ENCODE measurements at places on chromosomes 1 and 21. TPM values are rescaled to one million over a fixed set of nuclear protein-coding genes. Genes with fewer than 3 reads are reported as not detected.

- DNase-seq, result no peak
These were observed 451.5 kb upstream of the ADAMTS5 start for GRCh38 chr21:27418346-27418745.

- no peak for DNase-seq
These were observed 81.2 kb upstream of the F3 start for GRCh38 chr1:94622757-94623156.

Gene AJAP1
- 0.18 TPM for total RNA-seq

GRCh38 chr1:230693221-230693620, 20.7 kb downstream of the AGT start:
- DNase-seq, result no peak

- DNase-seq, result no peak
These were observed 15.9 kb upstream of the OSBPL9 start for GRCh38 chr1:51600965-51601364.

Gene LIN9
- total RNA-seq, result 4.7 TPM

Gene ZNF326
- total RNA-seq, result 10.8 TPM

DNA sequence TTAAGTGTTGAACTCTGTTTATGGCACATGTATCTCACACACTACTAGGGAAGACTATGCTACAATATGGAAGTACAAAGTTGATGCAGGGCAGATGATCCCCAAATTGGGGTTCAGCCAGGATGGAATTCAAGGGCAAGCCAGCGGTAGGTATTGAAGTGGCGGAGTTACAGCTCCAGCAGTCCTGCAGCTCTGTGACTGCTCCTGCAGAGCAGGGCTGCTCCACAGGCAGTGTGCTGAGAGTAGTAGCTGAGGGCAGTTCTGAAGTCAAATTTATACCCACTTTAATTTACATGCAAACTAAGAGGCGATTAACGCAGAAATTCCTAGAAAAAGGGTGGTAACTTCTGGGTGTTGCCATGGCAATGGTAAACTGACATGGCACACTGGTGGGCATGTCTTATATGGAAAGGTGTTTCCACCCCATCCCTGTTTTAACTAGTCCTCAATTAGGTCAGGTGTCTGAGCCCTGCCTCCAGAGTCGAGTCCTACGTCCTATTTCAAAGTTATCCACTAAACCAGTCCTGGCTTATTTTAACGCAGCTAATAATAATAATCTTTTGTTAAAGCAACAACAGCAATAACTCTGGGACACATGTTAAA, 20.6 kb upstream of the CENPF start:
- no peak for DNase-seq

DNA sequence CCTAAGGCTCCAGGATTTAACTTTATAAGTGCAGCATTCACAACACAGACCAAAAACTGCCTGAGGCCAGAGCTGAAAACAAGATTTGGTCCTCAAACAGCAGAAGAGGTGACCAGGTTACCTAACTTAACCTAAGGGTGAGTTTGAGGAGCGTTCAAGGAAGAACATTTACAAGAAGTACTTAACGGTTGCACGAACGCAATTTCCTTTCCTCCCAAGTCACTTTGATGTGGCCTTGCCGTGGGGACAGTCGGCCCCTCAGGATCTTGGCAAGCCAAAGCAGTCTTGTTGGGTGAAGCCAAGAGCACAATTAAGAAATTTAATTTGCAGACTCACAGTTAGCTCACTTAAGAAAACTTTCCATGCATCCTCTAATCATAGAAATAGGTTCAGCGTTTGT, 202.6 kb upstream of the COA6 start:
- DNase-seq, result no peak

DNA sequence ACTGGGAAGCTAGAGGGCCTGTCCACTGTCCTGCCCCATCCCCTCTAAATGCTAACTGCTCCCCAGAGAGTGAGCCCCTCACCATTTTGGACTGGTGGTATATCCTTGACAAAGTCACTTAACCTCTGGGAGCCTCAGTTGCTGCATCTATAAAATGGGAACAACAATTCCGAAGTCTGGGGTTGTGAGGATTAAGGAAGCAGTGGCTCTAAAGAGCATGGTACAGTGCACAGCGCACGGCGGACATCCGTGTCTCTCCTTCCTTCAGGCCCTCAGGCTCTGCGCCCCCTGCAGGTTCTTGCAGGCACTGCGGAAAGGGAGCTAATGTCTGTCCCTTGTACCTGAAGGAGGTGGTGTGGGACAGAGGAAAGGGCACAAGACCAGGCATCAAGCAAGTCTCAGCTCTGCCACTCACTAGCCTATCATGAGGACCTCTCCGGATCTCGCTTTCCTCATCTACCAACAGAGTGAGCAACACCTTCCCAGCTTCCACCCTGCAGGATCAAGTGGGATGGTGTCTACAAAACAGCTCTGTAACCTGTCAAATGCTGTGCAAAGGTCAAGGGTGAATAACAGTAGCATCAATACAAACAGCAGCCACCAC, 20.1 kb downstream of the ECE1 start:
- peak; percentile 44 for DNase-seq

Gene ARHGEF16
- 0.71 TPM for total RNA-seq

DNA sequence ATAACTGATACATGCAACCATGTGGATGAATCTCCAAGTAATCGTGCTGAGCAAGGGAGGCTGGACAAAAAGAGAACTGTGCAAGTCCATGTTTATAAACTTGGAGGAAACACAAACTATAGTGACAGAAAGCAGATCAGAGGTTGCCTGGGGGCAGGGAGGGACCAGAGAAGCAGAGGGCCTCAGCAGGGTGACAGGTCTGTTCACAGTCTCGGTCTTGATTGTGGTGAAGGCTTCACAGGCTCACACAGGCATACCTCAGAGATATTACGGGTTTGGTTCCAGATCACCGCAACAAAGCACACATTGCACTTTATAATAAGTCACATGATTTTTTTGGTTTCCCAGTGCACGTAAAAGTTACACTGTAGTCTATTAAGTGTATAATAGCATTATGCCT, 28.5 kb downstream of the ACOT7 start:
- no peak for DNase-seq

GRCh38 chr1:44371206-44371605, 16.1 kb upstream of the ERI3 start:
- no peak for DNase-seq

GRCh38 chr21:34803782-34804370, 135.1 kb downstream of the CLIC6 start:
- DNase-seq, result no peak

Gene CFHR5
- not detected for total RNA-seq

Gene UMODL1
- not detected for total RNA-seq

Gene OR10Z1
- total RNA-seq, result not detected

Gene TRPM2
- 0.46 TPM for total RNA-seq

GRCh38 chr1:43425045-43425444, 28.7 kb downstream of the HYI start:
- no peak for DNase-seq

DNA sequence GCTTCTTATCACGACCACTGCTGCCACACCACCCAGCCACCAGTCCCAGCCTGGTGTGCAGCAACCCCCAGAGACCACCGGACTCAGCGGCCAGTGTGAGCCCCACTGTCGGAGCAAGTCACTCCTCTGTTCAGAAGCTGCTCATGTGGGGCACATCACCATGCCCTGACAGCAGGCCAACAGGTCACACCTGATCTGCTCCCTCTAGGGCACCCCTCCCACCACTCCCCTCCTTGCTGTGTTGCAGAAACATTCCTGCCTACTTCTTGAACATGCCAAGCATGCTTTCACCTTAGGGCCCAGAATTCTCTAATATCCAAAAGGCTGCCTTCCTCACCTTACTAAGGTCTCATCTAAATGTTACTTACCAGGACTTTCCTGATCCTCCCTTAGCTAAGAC, 146.5 kb downstream of the SLC45A1 start:
- no peak for DNase-seq

GRCh38 chr1:111538343-111539025, 35.1 kb upstream of the ADORA3 start:
- no peak for DNase-seq

- no peak for DNase-seq
These were observed 59.5 kb downstream of the CNIH3 start for GRCh38 chr1:224675590-224675989.

DNA sequence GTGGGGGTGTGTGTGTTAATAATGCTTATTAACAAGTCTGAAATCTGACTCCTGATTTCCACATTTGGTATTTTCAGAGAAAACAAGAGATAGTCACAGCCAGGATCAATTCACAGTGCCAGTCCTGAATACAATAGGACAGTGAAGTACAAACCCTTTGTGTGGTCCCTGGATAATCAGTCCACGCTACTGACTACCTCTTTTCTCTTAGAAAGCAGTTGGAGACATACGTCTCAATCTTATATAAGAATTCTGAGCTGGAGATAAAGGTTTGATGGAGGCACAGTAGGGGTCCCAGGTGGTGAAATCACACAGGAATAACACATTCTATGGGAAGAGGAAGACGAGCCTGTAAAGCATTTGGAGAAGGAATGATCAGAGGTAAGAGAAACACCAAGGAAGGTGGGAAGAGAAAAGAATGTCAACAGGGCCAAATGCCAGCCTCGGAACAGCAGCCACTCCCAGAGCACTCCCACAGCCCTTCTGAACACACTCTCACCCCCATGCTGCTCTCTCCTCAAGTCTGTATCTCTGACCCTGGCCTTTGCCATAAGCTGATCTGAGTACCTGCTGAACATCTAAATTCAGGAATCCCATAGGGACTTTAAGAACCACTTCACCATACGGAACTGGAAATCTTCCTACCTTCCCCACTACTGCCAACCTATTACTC, 48.6 kb downstream of the TRAF5 start:
- DNase-seq, result no peak

Gene LRRC7
- 2.1 TPM for total RNA-seq

Gene STUM
- total RNA-seq, result 0.95 TPM

- DNase-seq, result peak; percentile 78
These were observed 119.2 kb downstream of the GALNT2 start for GRCh38 chr1:230186003-230186863.

GRCh38 chr21:45537746-45538291, 4.4 kb downstream of the SLC19A1 start:
- DNase-seq, result peak; percentile 8

DNA sequence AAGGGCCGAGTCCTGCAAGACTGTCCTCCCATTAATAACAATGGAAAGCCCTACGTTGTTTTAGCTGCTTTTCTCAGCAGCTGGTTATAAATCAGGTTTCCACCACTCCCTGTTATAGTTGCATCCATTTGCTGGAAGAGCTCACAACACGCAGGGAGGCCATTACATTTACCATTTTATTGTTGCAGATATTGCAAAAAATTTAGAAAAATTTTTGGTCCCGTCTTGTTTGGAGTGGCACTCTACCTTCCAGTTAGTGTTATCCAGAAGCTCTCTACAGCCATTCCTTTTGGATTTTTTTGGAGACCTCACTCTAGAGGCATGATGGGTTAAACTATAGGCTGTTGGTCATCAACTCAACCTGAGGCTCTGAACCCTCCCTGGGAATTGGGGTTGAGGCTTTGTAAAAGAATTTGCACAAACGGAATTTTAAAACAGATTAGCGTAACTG, 1532.1 kb upstream of the TPTE start:
- DNase-seq, result no peak

GRCh38 chr1:100866041-100866900, 28.4 kb downstream of the EXTL2 start:
- no peak for DNase-seq

Gene CYP4A22
- 0.20 TPM for total RNA-seq

GRCh38 chr1:35452106-35452774, 105.0 kb downstream of the KIAA0319L start:
- no peak for DNase-seq

DNA sequence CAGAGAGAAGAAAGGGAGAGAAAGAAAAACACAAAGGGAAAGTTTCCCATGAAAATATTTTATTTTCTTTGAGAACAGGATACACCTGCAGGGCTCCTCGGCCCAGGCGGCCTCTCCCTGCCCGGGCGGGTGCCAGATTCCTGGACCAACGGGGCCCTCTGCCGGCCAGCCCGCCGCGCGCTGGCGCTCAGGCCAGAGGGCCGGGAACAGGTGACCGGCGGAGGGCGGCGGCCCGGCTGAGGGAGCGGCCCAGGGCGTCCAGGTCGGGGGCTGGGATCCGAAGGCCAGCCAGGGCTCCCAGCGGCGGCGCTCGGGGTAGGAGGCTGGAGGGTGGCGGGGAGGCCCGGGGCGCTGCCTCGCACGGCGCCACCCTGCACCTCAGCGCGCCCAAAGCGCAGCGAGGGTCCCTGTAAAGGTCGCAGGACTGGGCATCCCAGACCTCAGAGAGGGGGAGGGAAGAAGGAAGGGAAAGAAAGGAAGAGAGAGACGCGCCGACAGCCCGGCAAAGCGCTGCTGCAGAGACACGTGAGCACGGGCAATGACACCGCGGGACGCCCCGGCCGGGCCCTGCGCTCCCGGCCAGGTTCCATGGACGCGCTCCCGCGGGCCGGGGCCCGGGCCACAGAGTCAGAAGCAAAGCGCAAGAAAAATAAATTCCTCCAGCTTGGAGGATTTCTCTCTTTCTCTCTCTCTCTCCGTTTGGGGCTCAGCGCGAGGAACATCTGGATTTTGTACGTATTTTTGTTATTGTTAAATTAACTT, 927 bp downstream of the WNT9A start:
- DNase-seq, result peak; percentile 76

Measured in gastrocnemius medialis (tissue), 4 donors.